ENCODE measurements at places on chromosomes 1 and 21. TPM values are rescaled to one million over a fixed set of nuclear protein-coding genes. Genes with fewer than 3 reads are reported as not detected.

Gene KCNT2
- polyA plus RNA-seq = 3.4 TPM

Gene FAM167B
- polyA plus RNA-seq = not detected

Gene RGS13
- polyA plus RNA-seq = not detected

Gene EXOC8
- 19.9 TPM for polyA plus RNA-seq

Gene RAB42
- not detected for polyA plus RNA-seq

Gene TPM3
- polyA plus RNA-seq = 83.3 TPM

Gene TMEM51
- 0.52 TPM for polyA plus RNA-seq

Gene CACNA1S
- polyA plus RNA-seq = not detected

Gene LEMD1
- not detected for polyA plus RNA-seq

Gene CLDN17
- not detected for polyA plus RNA-seq

Measured in Purkinje cell (primary cell).